ENCODE measurements at places on chromosomes 7 and 10.

DNA sequence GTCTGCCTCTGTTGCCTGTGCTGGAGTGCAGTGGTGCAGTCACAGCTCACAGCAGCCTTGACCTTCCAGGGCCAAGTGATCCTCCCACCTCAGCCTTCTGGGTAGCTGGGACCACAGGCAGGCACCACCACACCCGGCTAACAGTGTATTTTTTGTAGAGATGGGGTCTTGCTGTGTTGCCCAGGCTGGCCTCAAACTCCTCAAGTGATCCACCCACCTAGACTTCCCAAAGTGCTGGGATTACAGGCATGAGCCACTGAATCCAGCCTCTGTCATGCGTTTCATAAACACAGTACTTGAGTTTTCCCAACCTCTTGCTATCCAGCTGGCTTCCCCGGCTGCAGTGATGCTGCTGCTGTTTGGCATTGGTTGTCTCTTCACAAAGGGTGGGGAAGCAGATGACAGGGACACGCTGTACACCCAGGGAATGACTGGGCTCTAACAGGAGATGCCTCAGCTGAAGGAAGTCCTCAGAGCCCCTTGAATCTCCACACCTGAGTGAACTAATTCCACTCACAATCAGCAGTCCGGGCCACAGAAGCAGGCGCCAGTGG is 191.5 kb downstream of the DIP2C start:
- DNase-seq: no peak

- no peak for DNase-seq
Observed at GRCh38 chr7:39421251-39421650, 145.0 kb upstream of the YAE1 start.

DNA sequence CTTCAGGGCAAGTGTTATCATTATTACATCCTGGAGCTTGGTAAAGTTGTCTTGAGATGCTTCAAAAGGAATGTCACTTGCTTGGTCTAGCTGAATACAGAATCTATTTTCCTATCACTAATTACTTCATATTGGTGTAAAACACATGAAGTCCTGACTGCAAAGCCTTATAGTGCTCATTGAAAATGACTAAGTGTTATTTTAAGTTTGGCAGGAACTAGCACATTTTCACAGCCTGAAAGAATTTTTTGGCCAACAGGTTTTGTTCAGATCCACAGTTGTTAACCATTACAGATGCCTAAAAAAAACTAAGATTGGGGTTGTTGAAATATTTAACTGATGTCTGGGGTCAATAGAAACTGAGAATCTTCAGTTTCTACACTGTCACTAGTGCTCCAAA is 149.3 kb downstream of the NEBL start:
- DNase-seq: no peak

DNA sequence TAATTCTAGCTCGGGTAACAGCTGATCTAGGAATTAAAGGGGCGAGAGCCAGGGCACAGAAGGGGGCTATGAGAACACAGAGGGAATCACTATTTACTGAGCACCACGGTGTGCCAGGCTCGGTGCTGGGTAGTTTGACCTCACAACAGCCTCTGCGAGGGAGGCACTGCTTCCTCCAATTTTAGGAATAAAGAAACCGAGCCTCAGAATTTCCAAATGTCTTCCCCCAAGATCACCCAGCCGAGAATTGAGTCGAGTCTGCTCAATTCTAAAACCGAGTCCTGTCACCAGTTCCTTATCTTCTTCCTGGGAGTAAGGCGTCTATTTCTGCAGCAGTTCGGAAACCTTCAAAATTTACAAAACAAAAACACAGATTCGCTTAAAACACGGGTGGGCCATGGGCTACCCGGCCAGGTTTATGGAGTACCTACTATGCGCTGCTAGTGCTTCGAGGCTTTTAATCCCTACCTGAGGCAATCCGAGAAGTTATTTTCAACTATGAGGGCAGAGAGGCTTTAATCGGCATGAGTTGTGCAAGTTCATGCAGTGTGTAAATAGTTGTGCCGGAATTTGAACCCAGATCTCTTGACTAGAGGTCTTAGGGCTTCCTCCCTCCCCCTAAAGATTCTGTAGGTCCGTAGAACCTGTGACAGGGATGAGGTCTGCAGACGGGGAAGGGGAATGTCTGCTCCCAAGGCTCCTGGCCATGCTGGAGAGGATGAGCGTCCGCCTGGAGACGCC is 872 bp upstream of the HMX2 start:
- no peak for DNase-seq

GRCh38 chr7:36208997-36209813 is 56.2 kb downstream of the EEPD1 start:
- peak; percentile 62 for DNase-seq

DNA sequence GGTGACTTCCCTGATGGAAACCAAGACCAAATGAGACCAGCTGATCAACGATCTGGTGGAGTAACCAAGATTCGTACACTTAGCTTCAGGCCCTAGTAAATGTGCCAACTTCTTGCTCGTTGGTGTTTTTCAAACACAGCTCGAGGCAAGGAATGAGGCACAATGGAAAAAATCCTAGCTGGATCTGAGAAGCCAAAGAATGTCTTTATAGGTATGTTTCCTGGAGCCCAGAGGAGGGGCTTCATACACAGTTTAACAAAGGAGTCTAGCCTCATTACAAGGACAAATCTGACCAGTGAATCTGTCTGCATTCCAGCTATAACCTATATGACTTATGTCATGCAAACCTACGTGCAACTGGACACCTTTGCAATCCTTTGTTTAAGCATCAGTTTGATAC is 3.7 kb downstream of the COL17A1 start:
- DNase-seq: no peak

DNA sequence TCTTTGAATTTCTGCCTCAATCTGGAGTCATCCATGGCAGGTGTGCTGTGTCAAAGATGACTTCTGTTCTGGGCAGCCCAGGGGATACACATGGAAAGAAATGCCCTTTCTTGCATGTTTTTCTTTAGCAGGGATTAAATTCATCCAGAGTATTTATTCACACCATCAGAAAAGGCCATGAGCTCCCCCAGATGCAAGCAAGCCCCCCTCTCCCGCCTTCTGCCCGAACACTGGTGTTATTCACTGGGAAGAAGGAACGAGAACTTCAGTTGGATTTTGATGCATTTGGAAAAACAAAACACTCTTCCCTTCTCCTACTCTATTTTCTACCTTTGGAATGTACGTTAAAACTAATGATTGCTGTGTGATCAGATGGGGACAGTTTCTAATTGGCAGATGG is 1.4 kb downstream of the PLPP4 start:
- DNase-seq: no peak

GRCh38 chr7:164882-165660 is 27.3 kb upstream of the FAM20C start:
- no peak for DNase-seq

DNA sequence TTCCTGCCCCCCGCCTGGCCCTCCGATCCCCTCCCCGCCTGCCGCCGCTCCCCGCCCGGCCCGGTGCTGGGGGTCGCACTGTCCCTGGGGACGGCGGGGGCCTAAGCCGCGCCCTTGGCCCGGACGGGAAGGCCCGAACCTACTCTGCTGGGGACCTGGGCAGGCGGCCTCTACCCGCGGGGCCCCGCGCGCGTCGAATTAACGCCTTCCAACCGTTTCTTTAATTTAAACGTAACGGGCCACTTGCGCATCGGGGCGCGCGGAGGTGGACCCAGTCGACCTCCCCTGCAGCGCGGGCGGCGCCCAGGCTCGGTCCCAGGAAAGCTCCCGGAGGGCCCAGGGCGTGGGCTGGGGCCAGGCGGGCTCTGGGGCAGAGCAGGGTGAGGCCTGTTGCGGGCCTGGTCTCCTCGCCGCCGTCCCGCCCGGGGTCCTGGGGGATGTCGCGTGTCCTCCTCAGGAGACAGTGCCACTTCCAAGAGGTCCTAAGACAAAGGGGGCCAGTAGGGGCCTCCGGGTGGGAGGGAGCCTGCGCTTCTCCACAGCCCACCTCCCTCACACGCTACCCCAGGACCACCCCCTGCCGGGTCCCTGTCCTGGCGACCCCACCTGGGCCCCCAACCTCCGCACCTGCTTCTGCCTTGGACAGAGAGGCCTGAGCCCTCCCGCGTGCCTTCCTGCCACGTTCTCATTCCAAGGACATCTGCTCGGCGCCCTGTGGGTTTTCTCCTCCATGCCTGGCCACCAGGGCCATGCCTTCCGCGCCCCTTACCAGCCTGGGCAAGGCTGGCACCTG is 658 bp upstream of the PTPRN2 start:
- DNase-seq: no peak

GRCh38 chr7:23600236-23600635 is 3.1 kb downstream of the CCDC126 start:
- no peak for DNase-seq

DNA sequence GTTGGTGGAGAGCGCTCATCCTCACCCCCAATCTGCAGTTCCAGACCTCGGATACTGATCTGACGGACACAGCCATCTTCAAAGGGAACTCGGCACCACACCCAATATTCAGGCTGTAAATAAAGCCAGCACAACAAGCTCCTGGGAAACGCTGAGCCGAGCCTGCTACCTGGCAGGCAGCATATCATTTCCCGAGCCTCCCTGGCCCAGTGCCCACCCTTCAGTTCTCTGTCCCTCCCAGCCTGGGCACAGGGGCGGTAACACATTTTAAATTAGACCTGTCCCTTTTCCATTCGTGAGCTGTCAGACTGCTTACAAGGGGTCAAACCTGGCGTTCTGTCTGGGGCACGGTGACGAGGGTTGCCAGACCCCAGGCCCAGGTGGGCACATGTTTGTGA is 250.5 kb downstream of the ARHGAP12 start:
- DNase-seq: no peak

GRCh38 chr7:30514177-30514576 is 9.5 kb upstream of the GGCT start:
- no peak for DNase-seq

DNA sequence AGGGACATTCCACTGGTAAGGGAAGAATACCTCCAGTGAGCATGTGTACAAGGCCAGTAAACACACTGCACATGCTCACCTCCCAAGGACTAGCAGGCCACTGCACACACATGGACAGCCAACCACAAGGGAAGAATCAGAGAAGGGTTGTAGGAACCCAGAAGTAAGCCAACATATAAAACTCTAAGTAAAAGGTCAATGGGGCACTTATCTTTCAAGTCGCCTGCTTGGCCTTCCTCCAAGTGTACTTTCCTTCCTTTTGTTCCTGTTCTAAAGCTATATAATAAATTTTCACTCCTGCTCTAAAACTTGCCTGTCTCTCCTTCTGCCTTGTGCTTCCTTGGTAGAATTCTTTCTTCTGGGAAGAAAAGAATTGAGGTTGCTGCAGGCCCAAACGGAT is 33.0 kb downstream of the ORC5 start:
- DNase-seq: no peak

DNA sequence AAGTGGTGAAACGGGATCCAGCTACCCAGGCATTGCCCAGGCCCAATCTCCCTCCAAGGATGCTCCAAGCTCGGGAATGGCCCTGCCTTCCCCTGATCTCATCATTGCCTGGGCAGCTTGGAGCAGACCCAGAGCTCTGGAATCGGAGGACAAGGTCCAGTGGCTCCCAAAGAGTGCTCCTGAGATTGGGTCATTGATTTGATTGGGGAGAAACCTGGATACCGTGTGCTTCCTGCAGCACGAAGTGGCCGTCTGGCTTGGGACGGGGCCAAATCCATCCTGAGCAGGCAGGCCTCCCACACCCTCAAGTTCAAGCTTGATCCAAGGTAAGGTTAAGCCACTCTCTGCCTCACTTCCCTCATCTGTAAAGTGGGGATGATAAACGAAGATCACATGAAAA is 69.9 kb downstream of the OAT start:
- DNase-seq: no peak

GRCh38 chr7:142323706-142324105 is 65.8 kb upstream of the PRSS58 start:
- peak; percentile 27 for DNase-seq

DNA sequence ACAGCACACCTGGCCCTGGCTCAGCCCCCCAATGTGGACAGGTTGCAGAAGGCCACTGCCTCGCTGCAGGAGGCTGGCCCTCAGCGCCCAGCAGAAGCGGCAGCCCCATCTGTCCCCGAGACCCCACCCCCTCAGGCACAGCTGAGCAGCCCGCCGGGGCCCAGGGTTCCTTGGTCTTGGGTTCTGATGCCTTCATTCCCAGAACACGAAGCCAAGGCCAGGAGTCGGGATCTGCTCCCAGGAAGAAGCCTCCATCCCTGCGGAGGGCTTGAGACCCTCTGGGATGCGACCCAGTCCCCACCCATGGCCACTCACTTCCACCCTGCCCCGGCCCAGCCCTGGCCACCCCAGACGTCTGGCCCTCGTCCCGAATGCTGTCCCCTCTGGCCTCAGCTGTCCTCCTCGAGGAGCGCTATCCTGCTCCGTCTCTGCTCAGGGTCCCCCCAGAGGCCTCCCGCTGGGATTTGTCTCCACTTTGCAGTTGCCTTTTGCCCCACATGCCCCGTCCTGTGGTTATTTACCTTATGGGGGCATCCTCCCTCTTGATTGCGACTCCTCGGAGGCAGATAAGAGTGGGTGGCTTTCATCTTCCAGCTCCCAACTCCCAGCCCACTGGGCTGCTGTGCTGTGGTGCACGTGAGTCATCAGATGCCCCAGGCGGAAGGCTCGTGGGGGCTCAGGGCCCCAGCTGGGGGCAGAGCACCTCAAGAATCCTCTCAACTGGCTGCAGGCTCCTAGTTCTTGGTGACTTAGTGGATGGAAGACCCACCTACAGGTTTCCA is 97.5 kb downstream of the MKI67 start:
- no peak for DNase-seq

GRCh38 chr7:2104107-2104710 is 128.5 kb downstream of the MAD1L1 start:
- DNase-seq: peak; percentile 42
